ENCODE measurements at places on chromosomes 12 and 14.

GRCh38 chr14:102909462-102909861, 13.0 kb upstream of the AMN start:
- no peak for DNase-seq

GRCh38 chr12:101939856-101940265, 62.5 kb downstream of the DRAM1 start:
- DNase-seq: no peak

- DNase-seq: no peak
These were observed 3.4 kb downstream of the ACVRL1 start for GRCh38 chr12:51910691-51911090.

- no peak for DNase-seq
These were observed 349.7 kb upstream of the FAR2 start for GRCh38 chr12:28799348-28799747.

DNA sequence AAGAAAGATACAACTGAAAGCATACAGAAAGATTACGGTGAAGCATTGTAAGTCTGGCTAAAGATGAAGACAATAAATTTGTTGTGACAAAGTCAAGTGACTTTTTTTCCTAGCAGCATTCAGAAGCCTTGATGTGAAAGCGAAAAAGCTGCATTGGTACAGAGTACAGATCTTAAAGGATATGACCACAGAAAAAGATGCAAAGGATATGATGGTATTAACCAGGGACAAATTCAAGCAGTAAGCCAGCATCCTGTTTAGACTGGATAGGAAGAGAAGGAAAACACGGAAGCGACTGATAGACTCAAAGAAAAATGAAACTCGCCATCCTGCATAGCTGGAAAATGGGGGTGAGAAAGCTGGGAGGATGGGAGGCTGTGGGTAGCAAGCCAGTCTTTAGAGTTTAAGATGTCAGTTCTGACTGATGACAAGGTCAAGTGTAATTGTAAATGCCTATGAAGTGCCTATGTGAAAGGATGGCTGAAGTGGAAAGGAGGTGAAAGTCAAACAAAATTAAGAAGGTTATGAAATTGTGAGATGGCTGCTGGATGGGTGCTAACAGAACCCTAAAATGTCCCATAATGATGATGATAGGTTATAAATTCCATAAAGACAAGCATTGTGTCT, 92.4 kb downstream of the PHLDA1 start:
- DNase-seq: no peak

DNA sequence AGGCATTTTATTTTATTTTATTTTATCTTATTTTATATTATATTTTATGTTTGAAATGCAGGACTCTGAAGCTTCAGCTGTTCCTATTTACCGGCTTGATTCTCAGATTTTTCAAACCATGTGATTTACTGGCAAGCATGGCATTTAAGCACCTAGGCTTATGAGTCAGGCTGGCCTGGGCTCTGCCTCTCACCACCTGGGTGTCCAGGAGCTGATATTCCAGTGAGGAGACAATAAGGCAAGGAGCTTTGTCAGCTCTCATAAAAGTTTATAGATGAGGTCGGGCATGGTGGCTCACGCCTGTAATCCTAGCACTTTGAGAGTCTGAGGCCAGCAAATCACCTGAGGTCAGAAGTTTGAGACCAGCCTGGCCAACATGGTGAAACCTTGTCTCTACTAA, 2.1 kb downstream of the DAO start:
- no peak for DNase-seq

DNA sequence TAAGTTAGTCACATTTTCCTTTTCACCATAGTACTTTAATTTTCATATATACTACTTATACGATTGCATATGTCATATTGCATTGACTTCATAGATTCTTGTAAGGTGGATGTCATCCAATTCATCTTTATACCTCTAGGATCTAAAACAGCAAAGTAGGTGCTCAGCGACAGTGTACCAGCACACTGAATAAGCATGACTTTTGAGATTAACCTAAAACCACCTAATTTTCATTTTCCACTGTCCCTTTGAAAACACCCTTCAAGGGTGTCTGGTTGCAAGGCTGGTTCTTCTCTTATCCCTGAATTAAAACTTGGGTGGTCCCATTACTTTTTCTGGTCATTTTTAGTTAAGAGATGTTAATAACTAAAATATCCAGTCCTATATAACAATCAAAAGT, 4.4 kb downstream of the GPR19 start:
- DNase-seq: no peak

Measured in NCI-H187 (cell line).